Brain (organoid and tissue), 16 donors: ENCODE measurements at places on chromosomes 2 and 18.

DNA sequence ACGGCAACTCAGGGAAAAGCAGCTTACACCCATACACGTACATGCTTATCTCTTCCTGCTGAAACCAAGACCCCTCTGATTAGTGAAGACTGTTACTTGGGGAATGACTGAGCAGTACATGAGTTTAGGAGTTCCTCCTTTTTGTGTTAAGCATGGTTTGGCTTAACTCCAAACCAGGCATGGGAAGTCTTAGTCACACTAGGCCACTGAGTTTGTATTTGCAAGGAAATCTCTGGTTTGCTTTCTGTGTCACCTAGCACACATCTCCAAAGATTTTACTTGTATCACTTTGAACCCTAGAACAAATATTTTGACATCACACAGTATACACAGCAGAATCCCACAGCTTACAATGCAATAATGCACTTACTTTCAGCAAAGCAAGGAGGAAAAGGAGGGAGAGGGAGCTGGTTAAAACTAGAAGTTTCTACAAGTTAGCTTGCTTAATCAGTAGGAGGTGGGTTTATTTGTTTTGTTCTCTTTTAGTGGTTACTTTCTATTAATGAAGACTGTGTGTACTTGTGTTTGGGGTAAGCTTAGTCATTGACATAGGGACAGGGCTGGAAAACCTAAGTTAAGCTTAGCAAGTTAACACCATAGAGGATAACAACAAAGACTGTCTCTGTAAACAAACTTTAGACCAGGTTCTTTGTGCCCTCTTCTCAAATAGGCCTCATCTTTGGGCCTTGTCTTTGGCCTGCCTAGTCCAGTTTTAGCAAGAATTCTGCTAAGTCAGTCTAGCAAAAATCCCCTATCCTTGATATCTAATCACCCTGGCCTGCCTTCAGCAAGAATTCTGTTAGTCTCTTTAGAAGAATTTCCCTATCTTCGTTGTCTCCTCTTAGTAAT, 219.4 kb downstream of the MREG start:
- peak; percentile 5 for DNase-seq

DNA sequence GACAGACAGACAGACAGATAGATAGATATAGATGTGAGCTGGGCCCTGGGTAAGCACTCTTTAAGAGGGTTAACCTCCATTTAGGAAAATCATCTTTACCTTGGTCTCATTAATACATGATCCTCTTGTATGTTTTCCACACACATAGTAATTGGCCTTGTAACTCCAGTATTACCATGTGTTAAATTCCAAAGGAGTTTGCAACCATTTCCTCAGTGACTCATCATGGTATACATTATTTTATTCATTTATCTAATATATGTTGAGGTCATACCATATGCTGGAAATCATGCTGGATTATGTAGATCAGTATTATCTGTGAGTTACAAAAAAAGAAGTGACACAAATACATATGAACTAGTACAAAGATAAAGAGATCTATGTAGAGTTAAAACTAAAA, 504.3 kb downstream of the DCC start:
- DNase-seq = no peak

DNA sequence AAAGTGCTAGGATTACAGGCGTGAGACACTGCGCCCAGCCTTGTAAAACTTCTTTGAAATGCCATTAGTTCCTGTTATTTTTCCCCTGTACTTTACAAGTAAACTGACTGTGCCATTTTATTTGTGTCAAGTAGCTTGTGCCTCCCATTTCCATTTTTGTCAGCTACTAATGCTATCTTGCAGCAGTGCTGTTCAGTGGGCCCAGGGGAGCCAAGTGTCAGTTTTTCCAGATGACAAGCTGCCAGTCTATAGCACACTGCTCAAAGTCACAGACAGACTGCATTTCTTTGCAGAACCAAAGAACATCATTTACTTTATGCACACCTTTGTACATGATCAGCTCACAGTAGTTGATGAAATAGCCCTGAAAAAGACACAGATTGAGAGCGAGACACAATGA, 901.3 kb upstream of the CDH2 start:
- peak; percentile 67 for DNase-seq

DNA sequence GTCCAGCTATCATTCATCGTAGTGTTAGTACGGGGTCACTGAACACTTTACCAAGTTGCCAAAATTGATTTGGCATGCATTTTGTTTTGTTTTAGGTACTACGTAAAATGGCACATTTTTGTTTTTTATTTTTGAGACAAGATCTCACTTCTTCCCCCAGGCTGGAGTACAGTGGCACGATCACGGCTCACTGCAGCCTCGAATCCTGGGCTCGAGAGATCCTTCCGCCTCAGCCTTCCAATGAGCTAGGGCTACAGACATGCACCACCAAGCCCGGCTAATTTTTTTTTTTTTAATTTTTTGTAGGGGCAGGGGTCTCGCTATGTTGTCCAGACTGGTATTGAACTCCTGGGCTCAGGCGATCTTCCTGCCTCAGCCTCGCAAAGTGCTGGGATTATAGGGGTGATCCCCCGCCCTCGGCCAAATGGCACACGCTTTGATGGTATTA, 786 bp downstream of the TAF1B start:
- peak; percentile 42 for DNase-seq

DNA sequence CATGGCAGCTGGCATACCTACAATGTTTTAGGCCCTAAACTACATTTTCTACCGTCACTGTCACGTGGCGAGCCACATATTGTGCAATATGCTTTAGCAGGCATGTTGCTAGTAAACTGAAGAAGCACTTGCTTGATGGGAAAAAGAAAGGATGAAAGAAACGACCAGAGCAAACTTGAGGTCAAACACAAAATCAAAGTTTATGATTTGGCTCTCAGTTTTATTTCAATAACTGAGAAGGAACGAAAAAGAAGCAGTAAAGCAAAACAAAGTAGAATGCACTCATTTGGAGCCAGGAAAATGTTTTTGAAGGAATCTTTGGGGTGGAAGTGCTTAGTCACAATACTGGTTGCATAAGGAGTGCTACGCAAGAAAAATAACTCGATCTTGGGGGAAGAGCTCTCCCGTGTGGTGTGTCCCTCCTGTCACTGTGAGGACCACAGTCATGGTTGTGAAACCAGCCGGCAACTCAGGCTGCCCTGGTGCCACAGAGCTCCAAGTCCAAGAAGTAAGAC, 349.8 kb downstream of the RBM43 start:
- no peak for DNase-seq
